ENCODE measurements at places on chromosomes 4 and X.
A peak's percentile ranks its signal among the peaks of the same experiment; 100 is the strongest.

- no peak for DNase-seq
Measured at GRCh38 chr4:66575008-66575696, 904.9 kb upstream of the EPHA5 start.

GRCh38 chr4:120871173-120871572, 51.4 kb downstream of the PRDM5 start:
- no peak for DNase-seq

- no peak for DNase-seq
Measured at GRCh38 chr4:101158134-101158482, 189.2 kb downstream of the PPP3CA start.

GRCh38 chrX:134373736-134374135, 86.2 kb upstream of the HPRT1 start:
- no peak for DNase-seq

DNA sequence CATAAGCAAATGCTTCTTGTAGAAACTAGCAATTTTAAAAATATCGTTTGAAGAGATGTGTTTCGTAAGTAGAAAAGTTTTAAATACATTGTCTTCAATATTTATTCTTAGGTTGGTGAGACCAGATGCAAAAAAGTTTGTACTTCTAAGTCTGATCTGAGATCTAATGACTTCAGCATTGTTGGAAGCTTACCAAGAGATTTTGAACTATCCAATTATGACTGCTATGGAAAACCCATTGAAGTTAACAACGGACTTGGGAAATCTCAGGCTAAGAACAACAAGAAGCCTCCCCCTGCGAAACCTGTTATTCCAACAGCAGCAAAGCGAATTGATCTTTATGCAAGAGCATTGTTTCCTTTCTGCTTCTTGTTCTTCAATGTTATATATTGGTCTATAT, 50.2 kb upstream of the GRIA2 start:
- no peak for DNase-seq

DNA sequence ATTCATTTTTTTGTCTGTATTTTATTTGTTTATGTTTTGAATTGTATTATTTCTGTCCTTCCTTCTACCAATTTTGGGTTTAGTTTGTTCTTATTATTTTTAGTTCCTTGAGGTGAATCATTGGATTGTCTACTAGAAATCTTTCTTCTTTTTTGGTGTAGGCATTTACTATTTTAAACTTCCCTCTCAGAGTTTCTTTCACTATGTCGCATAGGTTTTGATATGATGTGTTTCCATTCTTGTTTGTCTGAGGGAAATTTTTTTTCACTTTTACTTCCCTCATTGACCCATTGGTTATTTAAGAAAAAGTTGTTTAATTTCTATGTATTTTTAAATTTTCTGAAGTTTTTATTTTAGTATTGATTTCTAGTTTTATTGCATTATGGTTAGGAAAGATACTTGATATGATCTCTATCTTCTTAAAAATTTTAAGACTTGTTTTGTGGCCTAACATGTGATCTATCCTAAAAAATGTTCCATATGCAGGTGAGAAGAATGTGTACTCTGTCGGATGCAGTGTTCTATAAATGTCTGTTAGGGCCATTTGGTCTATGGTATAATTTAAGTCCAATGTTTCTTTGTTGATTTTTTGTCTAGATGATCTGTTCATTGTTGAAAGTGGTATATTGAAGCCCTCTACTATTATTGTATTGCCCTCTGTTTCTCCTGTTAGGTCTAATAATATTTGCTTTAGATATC, 68.8 kb downstream of the IL15 start:
- DNase-seq = peak; percentile 26

DNA sequence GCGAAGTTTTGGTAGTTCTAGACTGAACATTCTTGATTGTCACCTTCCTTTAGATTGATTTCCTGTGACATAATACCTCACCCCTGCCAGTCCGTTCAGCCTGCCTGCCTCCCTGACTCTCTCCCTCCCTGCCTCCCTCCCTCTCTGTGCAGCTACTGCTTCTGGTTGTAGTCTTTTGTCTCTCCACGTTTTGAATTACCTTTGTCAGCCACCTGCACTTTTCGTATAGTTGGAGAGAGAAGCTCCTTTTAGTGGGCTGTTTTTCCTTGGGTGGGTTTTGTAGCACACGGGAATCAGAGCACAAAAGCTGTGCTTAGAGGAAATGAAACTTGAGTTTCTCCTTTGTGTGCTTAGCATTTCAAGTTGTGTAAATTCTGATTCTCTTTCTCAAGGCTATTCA, 32.6 kb upstream of the MSMO1 start:
- no peak for DNase-seq

- no peak for DNase-seq
Measured at GRCh38 chrX:24203072-24203808, 53.7 kb downstream of the ZFX start.

- peak; percentile 2 for DNase-seq
Measured at GRCh38 chrX:15242899-15243555, 26.9 kb downstream of the ASB9 start.

- DNase-seq = no peak
Measured at GRCh38 chrX:64580035-64580434, 184.8 kb upstream of the MTMR8 start.
